Fibroblast of skin of scalp (primary cell): ENCODE measurements at places on chromosomes 12 and 14.

- DNase-seq = no peak
Measured at GRCh38 chr12:59282999-59283398, 312.8 kb upstream of the SLC16A7 start.

- peak; percentile 25 for DNase-seq
Measured at GRCh38 chr12:107992870-107993451, 136.1 kb upstream of the WSCD2 start.

DNA sequence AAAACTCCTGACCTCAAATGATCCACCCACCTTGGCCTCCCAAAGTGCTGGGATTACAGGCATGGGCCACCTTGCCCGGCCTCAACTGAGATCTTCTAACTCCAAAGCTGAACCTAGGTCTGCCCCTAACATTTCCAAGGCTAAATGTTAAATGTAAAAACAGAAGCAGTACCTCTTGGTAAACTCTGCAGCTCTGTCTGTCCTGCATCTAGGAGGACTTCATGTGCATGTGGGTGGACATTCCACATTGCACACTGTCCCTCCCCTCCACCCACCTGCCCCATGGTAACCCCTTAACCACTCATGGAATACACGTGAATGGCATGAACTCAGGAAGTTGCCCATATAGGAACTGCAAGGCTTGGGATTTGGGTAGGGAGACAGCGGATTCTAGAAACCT, 33.1 kb downstream of the SNX6 start:
- no peak for DNase-seq

- DNase-seq = peak; percentile 61
Measured at GRCh38 chr12:30021051-30021833, 237.5 kb upstream of the TMTC1 start.

DNA sequence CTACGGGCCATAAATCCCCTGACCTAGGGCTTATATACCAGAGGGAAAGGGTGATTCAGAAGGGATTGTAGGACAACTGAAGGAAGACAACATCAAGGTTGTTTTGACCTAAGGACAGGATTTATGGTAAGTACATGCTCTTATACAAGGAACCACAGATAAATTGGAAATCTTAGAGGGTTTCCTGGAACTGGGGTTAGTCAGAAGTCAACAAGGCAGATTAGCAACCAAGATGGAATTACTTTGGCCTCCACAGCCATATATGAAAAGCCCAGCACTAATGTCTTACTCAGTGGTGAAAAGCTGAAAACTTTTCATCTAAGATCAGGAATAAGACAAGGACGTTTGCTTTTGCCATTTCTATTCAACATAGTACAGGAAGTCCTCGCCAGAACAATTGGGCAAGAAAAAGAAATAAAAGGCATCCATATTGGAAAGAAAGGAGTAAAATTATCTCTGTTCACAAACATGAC, 5.4 kb downstream of the TMBIM4 start:
- no peak for DNase-seq

- no peak for DNase-seq
Measured at GRCh38 chr12:123731596-123731995, 19.4 kb downstream of the ATP6V0A2 start.

GRCh38 chr12:48828293-48828692, 10.0 kb downstream of the CACNB3 start:
- DNase-seq = no peak

GRCh38 chr12:69900720-69901131, 75.7 kb downstream of the MYRFL start:
- DNase-seq = peak; percentile 75

- DNase-seq = no peak
Measured at GRCh38 chr12:52846356-52846970, 2.3 kb downstream of the KRT78 start.

GRCh38 chr12:121062391-121063045, 23.5 kb upstream of the OASL start:
- no peak for DNase-seq

DNA sequence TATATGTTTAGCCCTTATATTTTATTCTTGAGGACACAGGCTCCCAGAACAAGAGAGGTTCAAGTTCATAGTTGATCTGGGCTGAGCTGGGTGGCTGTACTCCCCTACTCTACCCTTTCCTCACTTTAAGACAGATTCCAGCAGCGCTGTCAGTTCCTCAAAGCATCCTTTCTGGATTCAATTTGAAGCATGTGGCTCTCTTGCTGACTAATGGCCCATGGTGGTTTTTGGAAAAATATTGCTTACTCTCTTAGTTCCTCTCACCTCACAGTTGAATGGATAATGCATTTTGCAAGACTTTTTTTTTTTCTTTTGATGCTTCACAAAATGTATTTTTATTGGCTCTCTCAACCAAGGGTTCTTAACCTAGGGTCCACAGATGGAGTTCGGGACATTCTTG, 4.1 kb downstream of the PELI2 start:
- peak; percentile 64 for DNase-seq

DNA sequence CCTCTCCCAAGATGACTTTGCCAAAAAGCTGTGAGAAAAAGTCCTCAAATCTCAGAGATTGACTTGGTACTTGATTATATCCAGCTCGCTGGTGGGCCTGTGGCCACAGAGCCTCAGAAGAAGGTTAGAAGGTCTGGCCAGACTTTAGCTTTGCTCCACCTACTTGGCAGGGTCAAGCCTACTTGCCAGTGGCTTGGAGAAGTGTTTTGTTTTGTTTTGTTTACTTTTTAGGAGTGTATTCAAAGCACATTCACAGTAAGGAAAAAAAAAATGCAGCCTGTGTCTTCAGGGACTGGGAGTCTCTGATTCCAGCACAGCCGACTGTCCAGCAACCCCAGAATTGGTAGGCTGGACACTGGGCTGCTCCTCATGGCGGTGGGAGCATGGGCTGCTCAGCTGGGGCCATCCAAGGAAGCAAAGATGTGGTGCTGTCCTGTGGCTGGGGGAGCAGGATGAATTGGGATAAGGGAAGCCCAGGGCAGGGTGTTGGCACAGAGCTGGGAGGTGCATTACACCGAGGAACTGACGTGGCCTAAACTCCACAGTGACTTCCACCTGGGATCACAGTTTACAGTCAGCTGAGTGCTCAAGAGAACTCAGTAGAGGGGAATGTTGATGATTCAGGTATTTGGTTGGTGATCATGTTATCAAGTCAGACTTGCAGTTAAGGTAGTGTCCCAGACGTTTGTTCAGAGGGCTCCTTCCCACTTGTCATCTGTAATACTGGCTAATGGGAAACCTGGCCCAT, 73.5 kb downstream of the PPP2R5C start:
- no peak for DNase-seq

- peak; percentile 75 for DNase-seq
Measured at GRCh38 chr12:42129595-42130204, 15.0 kb downstream of the GXYLT1 start.

- DNase-seq = peak; percentile 40
Measured at GRCh38 chr12:74889563-74890236, 319.9 kb downstream of the KCNC2 start.

GRCh38 chr12:38788106-38788505, 117.3 kb downstream of the CPNE8 start:
- no peak for DNase-seq

GRCh38 chr12:42482041-42482747, 107.4 kb downstream of the PRICKLE1 start:
- DNase-seq = peak; percentile 16

DNA sequence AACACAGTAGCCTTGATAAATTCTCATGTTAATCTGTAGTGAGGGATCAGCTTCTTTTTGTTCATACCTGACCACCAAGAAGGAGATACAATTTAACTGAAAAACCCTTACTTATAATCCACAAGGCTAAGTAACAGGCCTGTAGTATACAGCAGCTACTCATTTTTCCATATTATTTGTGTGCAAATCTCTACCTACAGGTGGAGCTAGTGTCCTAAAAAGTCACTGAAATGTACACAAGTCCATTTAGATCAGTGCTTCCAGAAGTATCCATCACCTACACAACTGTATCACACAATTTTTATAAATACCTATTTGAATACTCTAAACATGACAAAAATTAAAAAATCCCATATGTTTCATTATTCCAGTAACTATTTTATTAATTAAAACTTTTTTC, 173.2 kb downstream of the SLC35F4 start:
- peak; percentile 60 for DNase-seq

DNA sequence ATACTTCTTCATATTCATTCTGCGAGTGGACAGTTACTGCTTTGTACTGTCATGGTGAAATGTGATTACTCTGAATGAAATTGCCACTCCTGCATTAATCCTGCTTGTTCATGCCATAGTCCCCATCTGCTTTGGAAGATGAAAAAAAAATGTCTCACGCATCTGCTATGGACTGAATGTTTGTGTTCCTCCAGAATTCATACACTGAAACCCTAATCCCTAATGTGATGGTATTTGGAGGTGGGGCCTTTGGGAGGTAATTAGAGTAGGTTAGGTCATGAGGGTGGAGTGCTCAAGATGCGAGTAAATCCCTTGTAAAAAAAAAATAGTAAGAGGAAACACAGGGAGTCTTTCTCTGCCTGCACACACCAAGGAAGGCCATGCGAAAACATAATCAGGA, 427.2 kb downstream of the TMTC2 start:
- no peak for DNase-seq

DNA sequence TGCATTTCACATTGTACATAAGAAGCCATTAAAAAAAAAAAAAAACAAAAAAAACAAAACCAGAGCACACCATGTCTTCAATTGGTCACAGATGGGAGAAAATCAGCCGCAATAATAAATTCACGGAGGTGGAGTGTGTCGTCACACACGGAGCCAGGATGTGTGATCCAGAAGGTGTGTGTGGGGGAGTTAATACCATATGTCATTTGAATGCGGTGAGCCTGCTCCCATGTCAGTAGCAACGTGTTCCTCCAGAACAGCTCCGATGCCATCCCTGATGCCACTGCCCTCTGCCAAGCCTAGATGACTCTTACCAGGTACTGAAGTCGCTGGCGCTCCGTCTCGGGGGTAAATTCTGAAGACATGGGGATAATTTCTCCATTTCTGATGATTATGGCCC, 197.8 kb downstream of the PPM1H start:
- DNase-seq = no peak

DNA sequence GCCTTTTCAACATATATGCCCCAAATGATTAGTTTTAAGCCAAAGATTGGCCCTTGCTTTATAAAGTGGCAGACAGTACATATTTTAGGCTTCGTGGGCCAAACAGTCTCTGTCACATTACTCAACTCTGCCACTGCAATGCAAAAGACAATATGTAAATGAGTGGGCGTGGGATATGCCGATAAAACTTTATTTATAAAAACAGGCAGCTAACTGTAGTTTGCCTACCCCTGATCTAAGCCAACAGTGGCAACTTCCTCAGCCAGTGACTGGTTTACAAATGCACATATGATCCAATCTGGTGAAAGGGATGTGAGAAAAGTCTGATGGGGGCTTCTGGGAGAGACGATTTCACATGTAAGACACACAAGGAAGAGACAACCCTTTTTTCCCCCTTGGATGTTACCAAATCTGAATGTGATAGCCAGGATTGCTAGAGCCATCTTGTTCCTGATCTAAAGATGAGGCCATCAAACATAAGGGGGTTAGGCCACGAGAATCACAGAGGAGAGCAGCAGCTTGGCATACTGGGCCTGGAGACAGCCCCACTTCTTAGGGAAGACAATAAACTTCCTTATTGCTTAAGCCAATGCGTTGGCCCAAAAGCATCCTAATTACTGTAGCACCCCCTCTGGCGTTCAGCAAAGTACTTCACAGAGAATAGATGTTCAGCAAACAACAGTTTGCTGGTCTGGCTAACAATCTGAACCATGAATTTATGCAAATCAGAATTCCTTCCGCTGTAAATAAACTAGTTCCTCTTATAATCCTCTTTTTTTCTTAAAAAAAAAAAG, 75.2 kb upstream of the TMCC3 start:
- peak; percentile 26 for DNase-seq

GRCh38 chr12:103665971-103666370, 78.9 kb downstream of the STAB2 start:
- DNase-seq = no peak

DNA sequence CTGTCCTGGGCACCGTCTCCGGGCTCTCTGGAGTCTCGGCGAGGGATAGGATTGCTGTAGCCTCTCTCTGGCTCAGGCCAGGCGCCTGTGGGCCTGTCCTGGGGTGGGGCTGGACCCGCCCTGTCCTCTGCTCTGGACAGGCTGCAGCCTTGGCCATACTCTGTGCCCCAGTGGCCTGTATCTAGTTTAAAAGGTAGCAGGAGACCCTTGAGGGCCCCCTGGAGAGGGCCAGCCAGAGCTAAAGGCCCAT, 1.8 kb downstream of the KIF26A start:
- no peak for DNase-seq

- peak; percentile 48 for DNase-seq
Measured at GRCh38 chr12:19971361-19972280, 396.7 kb upstream of the PDE3A start.

DNA sequence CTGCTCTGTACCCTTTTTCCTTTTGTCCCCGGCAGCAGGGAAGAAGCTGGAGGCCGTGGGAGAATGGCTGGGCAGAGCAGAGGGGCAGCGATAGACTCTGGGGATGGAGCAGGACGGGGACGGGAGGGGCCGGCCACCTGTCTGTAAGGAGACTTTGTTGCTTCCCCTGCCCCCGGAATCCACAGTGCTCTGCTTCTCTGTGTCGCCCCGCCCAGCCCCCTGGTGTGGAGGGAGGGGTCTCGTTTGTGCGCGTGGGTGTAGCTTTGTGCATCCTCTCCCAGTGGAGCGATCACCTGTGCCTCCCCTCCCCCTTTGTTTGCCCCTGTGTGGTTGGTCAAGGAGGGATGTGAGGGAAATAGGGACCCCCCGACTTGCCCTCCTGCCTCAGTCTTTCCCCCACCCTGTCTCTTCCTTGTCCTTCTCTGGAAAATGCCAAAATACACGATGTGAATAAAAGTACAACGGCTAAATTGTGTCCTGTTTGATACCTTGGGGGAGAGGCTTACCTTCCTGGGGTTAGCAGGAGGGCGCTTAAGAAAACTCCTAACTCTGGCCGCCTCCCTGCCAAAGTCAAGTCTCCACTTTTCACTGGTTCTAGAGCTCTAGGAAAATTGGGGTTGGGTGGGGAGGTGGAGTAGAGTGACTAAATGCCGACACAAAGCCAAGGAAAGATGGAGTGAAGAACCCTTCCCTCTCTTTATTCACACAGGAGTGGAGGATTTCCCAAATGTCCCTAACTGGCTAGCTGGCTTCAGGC, 990 bp upstream of the TPI1 start:
- DNase-seq = no peak

- DNase-seq = peak; percentile 36
Measured at GRCh38 chr12:126389220-126389841, 1324.1 kb downstream of the AACS start.

- DNase-seq = peak; percentile 65
Measured at GRCh38 chr14:67532998-67533753, at the start of gene PLEKHH1. PLEKHH1 (plus strand) TSS chr14:67533290; CDS start chr14:67541868, 8,578 bp downstream.

DNA sequence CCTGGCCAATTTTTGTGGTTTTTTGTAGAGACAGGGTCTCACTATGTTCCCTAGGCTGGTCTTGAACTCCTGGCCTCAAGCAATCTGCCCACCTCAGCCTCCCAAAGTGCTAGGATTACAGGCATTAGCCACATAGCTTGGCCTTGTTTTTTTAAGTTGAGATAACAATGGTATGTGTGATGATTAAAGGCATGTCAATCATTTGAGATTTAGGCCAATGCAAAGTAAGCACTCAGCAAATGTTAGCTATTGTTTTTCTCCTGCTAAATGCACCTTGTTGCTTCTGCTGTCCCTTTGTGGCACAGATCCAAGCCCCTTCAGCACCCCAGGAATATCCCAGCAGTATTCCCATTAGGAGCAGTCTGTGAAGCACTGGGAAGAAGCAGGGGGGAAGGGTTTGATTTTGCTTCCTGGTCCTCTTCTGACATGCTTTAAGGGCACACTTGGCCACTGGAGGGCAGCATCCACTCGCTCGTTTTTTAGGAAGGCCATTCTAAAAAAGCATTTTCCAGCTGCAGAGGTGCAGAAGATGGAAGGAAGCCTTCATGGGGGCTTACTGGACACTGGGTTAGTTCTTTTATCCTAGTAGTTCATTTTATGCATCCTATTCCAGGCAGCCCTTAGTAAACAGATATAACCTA, 70.2 kb upstream of the ZFP36L1 start:
- DNase-seq = peak; percentile 83
